COR-L47 (cell line): ENCODE measurements at places on chromosomes 5 and 9.

- DNase-seq: no peak
Observed at GRCh38 chr9:94870793-94871558, 144.5 kb downstream of the AOPEP start.

GRCh38 chr9:33714989-33715388, 80.4 kb upstream of the PRSS3 start:
- DNase-seq: peak; percentile 58

GRCh38 chr5:177495243-177496060, 2.0 kb downstream of the PDLIM7 start:
- no peak for DNase-seq

DNA sequence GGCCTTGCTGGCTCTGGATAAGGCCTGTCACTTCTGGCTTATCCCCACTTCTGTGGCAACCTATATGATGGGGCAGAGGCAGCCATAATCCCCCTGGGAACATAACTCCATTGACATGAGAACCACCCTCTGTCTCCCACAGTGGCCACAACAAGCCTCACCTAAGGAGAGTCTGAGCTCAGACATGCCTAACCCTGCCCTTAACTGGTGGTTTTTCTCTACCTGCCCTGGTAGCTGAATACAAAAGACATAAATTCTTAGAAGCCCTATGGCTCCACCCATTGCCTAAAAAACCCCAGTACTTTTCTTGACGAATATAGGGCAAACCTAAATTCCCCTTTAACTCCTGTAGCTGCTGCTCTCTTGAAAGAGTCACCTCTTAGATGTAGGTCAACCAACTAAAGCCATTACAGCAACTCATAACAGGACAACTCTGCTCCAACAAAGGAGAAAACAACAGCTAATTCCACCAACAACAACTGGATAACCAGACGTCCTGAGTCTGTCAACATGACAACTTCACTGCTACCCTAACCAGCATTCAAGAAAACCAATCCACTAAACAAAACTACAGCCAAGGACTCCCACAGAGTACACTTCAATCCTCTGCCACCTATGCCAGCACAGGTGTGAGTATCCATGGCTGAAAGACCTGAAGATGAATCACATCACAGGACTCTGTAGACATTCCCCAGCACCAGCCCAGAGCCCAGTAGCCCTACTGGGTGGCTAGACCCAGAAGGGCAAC, 427.7 kb downstream of the PRELID2 start:
- no peak for DNase-seq

DNA sequence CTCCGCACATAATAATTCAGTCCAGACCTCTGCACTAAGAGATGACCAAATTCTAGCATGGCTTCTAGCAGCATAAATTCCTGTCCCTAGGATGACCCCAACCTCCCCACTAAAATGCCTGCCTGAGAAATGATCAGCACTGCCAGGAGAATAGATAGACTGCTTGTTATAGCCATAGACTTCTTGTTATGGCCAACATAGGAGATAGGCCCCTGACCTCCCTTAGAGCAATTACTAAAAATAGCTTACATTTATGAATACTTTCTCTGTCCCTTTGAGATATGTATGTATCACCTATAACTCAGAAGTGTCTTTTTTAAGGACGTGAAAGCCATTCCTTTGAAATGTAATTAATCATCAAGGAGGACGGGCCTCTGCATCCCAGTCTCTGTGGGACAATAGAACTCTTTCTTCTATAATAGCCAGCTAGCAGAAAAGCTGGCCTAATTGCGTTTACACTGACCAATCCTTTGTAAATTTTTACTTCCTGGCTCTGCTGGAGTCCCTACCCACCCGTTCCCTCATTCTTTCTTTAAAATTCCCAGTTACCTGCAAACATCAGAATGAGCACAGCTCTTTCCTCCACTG, 1002.7 kb downstream of the CDH18 start:
- peak; percentile 48 for DNase-seq

- no peak for DNase-seq
Observed at GRCh38 chr9:8223861-8224260, 424.3 kb upstream of the DMAC1 start.

DNA sequence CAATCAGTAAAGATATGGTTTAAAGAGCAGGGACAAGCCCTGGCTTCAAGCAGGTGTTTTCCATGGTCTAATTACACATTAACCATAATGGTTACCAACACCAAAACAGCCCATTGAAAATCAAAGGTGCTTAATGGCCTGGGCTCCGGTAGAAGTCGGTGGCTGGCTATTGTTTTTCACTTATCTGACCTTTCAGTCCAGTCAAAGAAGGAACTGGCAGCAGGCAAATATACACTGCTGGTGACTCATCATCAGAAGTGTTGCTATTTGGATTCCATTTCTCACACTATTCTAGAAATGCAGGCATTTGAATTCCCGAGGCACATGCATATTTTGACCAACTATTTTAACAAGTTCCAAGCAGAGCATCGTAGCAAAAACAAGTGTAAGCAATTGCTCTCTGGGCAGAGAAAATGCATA, 26.3 kb upstream of the GABRP start:
- DNase-seq: no peak

DNA sequence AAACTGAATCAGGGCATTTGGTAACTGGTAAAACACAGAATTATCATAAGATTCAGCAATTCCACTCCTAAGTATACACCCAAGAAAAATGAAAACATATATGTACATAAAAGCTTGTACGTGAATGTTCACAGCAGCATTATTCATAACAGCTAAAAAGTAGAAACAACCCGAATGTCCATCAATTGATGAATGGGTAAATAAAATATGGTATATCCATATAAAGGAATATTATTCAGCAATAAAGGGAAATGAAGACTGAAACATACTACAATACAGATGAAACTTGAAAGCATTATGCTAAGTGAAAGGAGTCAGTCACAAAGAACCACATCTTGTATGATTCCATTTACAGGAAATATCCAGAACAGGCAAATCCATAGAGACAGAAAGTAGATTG, 65.5 kb downstream of the MPDZ start:
- no peak for DNase-seq

GRCh38 chr9:129889122-129889940, 54.1 kb downstream of the USP20 start:
- no peak for DNase-seq

DNA sequence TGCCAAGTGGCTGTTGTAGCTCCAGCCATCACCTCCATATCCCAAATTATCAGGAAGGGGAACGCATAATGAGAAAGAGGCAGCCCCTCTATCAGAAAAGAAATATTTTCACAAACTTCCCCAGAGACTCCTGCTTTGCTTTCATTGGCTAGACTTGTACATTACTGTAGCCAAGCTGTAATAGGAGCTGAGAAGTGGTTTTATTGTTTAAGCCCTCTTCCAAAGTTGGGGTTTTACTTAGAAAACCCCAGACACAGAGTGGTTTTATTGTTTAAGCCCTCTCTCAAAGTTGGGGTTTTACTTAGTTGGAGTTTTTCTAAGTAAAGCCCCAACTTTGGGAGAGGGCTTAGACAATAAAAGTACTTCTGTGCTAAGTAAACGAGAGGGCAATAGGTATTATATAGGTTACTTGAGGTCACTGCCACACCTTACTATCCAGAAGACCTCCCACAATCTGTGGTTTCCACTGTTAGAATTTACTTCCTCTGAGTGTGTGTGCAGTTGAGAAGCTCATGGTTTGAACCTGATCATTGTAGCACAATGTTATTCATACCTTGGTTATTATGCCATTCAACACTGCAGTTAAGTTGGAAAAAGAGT, 215.7 kb upstream of the OTULINL start:
- no peak for DNase-seq

- no peak for DNase-seq
Observed at GRCh38 chr5:169094586-169095409, 206.1 kb downstream of the SLIT3 start.

DNA sequence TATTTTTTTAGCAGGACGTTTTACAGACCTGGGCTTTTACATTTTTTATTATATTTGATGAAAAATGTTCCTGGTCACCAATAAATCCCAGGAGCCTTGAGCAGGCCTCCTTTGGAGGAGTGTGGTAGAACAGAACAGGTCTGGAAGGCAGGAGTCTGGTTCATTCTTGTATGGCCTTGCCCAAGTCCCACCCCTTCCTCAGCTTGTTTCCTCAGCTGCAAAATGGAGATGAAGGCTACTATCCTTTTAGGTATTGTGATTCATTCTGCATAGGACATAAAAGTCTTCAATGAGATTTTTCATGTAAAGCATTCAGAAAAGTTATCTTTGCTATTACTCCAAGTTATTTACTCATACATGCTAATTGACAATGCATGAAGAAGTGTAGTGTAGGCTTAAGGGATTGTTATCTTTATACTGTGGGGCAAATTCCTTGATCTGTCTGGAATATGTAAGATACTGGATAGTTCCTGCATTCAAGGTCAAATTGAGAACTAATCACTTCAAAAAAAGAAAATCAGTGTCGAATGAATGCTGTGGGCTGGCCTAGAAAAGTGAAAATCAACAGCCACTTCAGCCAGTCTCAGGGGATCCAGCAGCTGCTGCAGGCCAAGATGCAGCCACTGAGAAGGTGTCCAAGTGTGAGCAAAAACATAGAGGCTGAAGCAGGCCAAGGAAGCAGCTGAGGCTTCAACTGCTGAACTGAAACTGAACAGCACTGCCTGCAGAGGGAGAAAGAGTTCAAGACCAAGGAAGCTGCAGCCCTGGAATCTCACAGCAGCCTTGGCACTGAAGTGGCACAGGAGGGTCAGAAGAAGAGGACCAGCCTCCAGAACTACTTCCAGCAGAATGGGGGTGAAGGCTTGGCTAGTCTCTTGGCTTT, 15.5 kb upstream of the SLC36A3 start:
- DNase-seq: no peak

GRCh38 chr5:151740958-151741373, 17.5 kb downstream of the ATOX1 start:
- no peak for DNase-seq

DNA sequence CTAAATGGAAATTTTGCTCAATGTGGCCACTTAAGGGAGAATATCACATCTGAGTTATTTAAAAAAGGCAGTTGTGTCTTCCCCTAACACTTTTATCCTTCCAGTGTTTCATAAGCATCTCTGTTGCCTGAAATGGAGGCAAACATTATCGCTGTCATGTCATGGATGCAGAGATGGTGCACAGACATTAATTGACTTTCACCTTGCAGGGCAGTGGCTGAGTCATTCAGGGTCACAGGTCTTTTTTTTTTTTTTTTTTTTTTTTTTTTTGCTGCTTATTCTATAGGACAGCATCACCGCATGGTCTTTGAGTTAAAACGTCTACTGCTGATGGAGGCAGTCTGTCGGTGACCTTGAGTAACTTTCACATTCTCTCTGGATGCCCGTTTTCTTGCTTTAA, 36.3 kb upstream of the KLF9 start:
- DNase-seq: no peak

- no peak for DNase-seq
Observed at GRCh38 chr5:126920291-126920690, 110.1 kb downstream of the MARCHF3 start.

- DNase-seq: no peak
Observed at GRCh38 chr5:103793595-103794182, 231.1 kb upstream of the NUDT12 start.

DNA sequence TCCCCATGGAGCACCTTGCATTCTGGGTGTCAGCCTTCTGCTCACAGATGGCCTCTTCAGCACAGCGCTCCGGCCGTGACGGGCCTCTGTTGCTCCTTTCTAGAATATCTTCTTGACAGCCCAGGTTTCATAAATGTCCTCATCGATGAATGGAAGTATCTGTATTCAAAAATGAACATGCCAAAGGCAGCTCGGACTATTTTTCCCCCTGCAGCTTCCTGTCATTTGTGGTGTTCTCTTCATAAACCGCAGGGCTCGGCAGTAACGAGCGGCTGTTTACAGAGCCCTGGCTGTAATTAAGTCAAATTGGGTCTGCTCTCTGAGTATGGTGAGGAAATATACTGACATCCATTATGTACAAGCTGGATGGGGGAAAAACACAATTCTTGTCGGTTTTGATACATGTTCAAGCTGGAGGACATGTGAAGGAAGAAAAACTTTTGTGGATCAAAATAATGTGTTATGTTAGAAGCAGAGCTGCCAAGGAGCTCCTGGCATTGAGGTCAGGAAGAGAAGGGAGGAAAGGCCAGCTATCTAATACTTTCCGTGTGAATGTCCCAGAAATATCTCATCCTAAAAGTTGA, 154.1 kb upstream of the CD180 start:
- DNase-seq: peak; percentile 69

GRCh38 chr9:72082536-72082935, 22.1 kb upstream of the C9orf57 start:
- DNase-seq: no peak

DNA sequence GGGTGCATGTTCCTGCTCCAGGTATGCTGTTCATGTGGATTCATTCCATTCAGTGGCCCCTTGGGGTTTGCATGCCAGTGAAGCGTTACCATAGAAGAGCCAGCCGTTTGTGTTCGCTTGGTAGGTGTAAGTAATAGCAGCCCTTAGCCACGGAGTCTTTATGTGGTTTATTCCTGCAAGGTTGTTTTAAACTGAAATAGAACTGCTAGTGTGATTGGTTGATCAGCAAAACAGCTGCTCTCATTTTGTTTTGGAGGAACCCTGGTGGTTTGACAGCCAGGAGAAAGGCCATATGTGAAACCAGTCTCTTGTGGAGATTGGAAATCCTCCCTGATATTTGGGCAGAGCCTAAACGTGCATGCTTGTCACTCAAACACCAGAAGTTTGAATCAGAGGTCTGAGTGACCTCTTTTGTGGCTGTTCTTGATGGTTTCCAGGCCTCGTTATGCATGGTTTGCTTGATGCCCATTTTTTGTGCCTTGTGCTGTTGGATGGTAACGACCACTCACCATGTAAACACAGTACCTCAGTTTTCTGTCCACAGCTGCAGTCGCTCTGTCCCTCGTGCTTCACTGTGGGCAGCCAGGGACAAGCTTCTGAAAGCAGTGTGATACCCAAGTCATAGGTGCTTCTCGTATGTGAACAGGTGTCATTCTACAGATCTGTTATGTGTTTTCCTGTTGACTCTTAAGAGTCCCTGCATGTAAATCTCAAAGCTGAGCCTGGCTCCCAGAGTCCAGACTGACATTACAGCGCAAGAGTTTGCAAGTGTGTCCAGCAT, 58.3 kb upstream of the NXNL2 start:
- DNase-seq: no peak

- DNase-seq: no peak
Observed at GRCh38 chr5:22314548-22314947, 538.6 kb downstream of the CDH12 start.

DNA sequence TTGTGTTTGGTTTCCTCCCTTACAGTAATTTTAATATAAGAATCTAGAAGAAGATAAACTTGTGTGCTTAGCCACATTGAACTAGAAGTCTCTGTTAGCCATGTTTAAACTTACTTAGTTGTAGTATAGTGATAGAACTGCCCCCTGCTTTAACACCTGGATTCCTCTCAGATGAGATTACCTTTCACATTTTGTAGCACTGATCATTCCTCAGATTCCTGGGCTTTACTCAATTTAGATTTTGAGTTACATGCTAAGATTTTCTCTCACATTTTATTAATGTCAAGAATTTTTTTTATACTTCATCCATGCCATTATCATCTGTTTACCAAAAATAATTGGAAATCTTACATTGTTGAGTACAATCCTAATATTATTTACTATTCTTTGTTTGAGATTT, 70.5 kb downstream of the GPBP1 start:
- no peak for DNase-seq

- no peak for DNase-seq
Observed at GRCh38 chr5:150298701-150299451, 3.8 kb downstream of the ARSI start.

- DNase-seq: no peak
Observed at GRCh38 chr9:97528529-97529230, 27.2 kb downstream of the TMOD1 start.

- no peak for DNase-seq
Observed at GRCh38 chr5:11785771-11786352, 118.4 kb downstream of the CTNND2 start.

- DNase-seq: no peak
Observed at GRCh38 chr5:126965061-126965475, 65.3 kb downstream of the MARCHF3 start.
